ENCODE measurements at places on chromosomes 1 and 21.

GRCh38 chr1:21175324-21175669 lies 1.4 kb downstream of the EIF4G3 start:
- peak; percentile 77 for DNase-seq

DNA sequence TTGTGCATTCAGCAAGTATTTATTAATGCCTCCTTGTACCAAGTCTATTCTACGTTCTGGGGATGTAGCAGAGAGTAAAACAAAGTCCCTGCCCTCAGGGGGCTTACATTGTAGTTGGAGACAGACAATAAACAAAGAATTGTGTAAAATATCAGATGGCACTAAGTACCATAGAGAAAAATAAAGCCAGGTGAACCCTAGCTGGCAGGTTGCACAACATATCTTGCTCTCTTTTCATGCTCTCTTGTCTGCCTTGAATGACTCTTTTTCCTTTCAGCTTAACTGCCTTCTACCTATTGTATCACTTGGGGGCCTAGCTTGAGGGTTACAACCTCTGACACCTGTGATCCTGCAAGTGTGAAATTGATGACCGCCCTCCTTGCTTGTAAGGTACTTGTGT lies 20.7 kb upstream of the FASLG start:
- DNase-seq = no peak

GRCh38 chr1:24659993-24660665 lies 17.0 kb downstream of the SRRM1 start:
- DNase-seq = no peak

DNA sequence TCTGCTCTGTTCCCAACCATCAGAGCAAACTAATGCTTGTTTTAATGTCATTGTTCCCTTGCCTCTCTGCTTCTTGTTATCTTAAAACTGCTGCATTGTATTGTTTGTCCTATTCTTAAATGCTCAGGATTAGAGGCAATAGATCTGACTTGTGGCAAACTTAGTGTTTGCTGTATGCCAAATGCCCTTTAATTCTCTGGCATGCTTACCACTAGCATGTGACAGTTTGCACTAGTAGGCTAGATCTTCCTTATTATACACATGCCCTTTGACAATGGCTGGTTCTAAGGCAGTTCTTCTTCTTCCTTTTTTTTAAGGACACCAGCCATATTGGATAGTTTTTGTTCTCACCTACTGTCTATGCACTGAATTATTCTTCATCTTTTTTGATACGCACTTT lies 30.1 kb downstream of the PALMD start:
- no peak for DNase-seq

DNA sequence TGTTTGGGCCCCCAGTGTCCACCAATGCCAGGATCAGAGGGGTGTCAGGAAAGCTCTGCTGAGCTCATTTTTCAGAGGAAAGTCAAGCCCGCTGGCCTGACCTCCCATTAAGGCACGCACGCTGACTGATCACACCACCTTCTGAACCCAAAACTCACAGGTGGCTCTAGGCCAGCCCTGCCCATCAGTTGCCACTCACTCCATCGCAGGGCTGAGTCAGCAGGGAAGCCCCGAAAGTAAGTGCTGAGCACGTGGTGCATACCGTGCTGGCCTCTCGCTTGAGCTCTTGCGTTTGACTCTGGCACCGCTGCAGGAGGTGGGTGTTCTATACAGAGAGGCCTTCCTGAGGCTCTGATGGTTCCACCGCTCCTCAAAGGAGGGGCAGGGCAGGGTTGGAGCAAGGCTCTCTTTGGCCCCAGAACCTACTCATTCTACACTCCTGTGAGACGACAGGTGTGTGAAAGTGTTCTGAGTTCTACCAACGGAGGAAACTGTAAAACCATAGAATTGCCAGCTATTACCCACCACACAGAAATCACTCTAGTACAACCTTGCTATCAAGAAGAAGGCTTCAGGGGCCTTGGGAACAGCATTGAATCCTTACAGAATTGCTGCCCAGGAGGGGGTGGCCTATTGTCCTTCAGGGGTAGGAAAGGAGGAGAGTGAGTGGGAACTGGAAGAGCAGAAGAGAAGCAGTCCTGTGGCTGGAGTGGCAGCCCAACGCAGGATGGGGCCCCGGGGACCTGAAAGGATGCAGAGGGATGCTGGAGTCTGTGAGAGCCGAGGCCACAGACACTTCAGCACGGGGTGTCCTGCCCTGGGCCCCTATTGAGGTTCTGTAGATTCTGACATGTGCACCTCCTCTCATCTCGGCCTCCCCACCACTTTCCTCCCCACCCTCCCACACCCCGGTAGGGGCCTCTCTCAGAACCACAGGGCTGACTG lies 214.7 kb upstream of the EDN2 start:
- peak; percentile 47 for DNase-seq

DNA sequence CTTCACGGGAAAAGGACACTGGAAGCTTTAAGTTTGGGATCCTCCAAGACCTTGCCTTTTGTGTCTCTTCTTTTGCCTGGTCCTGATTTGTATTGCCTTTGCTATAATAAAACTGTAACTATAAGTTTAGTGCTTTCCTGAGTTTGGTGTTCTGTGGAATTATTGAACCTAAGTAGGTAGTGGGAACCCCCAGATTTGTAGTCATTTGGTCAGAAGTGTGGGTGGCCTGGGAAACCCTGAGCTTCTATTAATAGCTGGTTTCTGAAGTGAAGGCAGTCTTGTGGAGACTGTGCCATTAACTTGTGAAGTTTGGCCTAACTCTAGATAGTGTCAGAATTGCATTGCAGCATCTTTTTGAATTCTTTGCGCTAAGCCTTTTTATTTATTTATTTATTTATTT lies 6.8 kb upstream of the MYCL start:
- no peak for DNase-seq

DNA sequence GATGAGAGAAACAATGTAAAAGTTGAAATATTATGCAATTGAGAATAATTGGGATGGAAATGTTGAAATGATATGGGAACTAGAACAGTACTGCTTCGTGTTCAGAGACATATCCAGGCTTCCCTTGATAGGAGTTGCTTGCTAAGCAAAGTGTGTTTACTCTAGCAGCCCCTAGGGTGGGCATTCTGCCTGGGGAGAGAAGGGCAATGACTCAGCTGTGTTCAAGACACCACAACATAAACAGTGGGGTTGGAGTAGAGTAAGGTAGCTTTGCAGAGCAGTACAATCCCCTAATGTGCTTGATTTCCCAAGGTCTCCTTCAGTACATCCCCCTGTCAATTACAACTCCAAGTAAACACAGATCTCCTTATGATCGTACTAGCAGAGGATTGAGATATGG lies 4.8 kb upstream of the PCNX2 start:
- DNase-seq = no peak

GRCh38 chr1:38063616-38064015 lies 17.0 kb upstream of the POU3F1 start:
- DNase-seq = no peak

- DNase-seq = no peak
Observed at GRCh38 chr1:156638189-156638985, 3.5 kb upstream of the BCAN start.

DNA sequence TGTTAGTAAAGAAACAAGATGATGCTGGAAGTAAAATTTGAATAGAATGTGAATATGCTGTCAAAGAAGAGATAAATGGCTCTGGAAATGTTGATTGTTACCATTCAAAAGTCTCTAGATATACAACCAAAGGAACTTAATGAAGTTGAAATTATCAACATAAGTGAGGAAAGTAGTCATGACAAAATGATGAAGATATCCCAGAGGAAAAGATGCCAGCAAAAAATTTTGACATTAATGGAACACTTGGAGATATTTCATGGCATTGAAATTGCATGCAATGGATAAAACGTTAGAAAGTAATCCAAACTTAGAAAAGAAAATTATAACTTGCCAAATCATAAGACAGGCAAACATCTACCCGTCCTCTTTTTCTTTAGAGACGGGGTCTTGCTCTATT lies 154.5 kb upstream of the OLFM3 start:
- no peak for DNase-seq

GRCh38 chr1:59012378-59012777 lies 228.5 kb upstream of the JUN start:
- no peak for DNase-seq

DNA sequence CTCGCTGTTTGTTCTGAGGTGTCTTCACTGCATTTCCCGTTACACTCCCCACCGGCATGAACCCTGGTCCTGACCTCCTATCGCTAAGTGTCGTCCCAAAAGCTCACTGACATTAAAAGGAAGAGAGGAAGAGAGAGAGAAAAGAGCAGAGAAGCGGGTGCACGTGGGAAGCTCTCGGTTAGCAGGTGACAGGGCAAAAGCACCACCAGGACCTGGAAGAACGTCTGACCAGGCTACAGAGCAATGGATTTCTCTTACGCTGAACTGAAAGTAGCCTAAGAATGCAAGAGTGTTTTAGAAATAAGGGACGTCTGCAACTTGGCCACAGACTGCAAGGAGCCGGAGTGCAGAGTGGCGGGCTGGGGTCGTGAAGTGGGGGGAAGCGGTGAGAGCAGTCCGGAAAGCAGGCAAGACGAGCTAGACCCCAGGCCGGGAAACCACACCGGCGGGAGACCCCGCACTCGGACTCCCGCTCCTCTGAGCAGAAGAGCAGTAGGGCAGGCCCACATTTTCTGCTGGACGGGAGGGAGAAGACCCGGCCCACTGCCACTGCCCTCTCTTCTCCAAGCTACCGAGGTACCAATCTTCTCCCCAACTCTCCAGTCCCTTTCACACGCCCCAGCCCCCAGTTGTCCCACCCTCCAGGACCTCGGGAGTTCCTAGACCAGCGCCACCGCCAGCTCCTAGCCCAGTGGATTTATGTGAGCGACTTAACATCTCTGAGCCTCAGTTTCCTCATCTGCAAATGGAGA lies 8.3 kb upstream of the MPZL1 start:
- DNase-seq = no peak

DNA sequence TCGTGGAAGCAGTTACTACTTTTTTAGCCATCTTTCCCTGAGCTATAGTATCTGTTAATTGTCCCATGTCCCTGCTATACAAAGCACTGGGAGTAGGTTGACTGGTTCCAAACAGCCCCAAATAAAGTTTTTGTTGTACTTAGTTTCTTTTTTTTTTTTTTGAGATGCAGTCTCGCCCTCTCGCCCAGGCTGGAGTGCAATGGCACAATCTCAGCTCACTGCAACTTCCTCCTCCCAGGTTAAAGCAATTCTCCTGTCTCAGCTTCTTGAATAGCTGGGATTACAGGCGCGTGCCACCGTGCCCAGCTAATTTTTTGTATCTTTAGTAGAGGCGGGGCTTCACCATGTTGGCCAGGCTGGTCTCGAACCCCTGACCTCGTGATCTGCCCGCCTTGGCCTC lies 3.3 kb downstream of the NCSTN start:
- no peak for DNase-seq

DNA sequence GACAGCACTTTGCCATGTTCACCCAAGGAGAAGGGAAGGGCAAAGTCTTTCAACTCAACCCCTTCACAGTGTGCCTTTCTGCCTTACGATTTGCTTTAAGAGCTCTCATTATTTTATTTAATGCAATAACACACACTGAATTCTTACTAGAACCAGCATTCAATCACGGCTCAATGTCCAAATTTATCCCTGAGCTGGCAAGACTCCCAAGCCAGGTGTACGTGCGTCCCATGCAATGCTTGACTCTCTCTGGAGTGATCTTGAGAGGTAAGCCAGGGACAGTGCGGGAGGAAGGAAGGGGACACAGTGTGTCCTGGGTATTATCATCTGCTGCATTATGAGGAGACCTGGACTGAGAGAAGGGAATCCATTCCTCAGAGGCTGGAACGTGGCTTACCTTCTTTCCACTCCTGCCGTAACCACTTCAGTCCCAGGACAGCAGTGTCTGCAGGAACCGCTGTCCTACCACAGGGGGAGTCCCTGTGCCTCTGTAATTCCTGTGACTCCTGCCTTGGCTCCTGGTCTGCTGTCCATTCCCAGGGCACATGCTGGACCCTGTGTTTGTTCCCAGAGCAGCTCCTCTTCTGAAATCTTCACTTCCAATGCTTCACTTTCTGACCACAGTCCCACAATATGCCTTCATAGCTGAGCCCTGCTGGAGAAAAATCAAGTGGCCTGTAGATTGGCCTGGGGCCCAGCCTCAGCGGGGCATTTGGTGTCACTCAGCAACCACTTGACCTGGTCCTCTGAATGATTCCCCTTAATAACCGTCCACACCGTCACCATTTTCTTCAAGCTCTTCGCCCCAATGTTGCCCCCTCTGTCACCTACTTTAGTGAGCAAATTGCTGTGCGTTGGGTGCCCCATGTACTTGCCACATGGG lies 28.6 kb upstream of the STUM start:
- no peak for DNase-seq

DNA sequence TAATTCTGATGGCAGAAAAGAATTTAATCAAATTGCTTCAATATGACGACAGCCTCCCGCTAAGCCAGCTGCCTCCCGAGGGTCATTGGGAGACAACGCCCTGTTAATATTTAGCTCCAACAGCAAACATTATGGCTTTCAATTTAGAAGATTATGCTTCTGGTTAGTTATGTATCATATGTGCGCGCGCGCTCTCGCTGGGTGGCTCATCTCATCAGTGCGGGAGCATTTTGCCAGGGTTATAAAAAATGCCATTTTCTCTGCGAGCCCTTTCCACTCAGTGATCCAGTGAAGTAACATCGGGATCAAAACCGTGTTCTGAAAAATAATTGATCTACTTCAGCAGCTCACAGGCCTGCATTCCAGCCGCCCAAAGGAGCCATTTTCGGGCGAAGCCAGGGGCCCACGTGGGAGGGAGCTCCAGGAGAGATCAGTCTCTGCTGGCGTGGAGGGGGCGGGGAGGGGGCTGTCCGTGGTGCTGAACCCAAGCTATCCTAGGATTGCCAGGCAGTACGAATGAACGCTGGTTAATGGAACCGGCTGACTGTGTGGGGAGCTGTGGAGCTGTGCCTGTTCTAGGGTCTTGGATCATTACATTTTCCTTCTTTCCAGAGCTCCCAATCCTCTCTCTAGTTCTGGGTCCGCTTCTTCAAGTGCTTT lies 219.1 kb upstream of the ZC3H12A start:
- no peak for DNase-seq

DNA sequence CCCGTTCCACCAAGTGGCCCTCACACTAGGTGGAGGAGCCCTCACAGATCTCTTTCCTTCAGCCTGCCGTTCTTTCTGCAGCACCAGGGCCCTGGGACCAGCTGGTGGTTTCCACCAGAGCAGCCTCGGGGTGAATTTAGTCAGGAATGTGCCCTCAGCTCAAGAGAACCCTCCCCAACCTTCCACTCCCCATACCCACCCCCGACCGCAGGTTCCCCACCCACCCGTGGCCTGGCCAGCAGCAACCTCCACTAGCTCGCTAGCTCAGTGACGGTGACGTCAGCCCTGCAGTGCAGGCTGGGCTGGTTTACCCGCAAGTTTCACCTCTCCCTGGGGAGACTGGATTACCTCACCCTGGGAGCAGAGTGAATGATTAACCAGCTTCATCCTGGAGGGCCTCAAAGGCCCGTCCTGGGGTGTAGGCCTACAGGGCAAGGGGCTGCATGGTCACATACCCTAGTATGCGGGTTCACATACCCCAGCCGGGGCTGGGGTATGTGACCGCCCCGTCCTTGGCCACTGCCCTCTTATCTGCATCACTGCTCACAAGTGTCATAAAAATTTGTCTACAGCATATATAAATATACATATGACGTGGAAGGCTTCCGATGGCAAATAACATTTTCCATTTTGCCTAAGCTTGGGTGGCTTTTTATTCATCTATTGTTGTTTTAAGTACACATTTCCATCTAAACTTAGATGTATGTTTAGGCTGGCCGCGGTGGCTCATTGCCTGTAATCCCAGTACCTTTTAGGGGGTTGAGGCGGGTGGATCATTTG lies 24.5 kb downstream of the ELF3 start:
- no peak for DNase-seq

Measured in CD4-positive, alpha-beta T cell treated with Interferon alpha-2 for 1 hour (primary cell).